Neural crest cell (in vitro differentiated cells): ENCODE measurements at places on chromosomes 16 and 17.

DNA sequence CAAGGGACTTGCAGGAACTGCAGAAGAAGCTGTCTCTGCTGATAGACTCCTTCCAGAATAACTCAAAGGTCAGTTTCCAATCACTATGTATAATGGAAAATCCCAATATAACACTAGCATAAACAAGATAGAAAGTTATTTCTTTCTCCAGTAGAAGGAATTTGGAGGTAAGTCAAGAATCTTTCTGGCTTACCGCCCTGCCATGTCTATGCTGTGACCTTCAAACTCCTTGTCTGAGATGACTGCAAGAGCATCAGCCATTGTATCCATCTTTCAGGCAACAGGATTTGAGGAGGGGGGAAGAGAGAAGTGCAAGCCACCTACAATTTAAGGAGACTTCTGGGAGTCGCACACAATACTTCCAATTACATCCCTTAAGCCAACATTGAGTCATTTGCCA, 2.7 kb downstream of the LDAF1 start:
- no peak overlapping the region for H3K4me3 ChIP-seq
- peaks cover 27% of the 10 kb centered on the region for H3K4me1 ChIP-seq

GRCh38 chr17:80251966-80252365, 8.7 kb upstream of the RNF213 start:
- no peak overlapping the region for H3K4me3 ChIP-seq
- no peaks in the 10 kb centered on the region for H3K36me3 ChIP-seq
- no peak overlapping the region for H3K27ac ChIP-seq
- H3K4me1 ChIP-seq = no peaks in the 10 kb centered on the region
- DNase-seq = no peak
- H3K27me3 ChIP-seq = no peaks in the 10 kb centered on the region

- H3K36me3 ChIP-seq = no peaks in the 10 kb centered on the region
- H3K27ac ChIP-seq = no peak overlapping the region
- no peak for DNase-seq
- H3K4me1 ChIP-seq = peaks cover 17% of the 10 kb centered on the region
Observed at GRCh38 chr16:88380619-88381018, 2.1 kb upstream of the ZNF469 start.

DNA sequence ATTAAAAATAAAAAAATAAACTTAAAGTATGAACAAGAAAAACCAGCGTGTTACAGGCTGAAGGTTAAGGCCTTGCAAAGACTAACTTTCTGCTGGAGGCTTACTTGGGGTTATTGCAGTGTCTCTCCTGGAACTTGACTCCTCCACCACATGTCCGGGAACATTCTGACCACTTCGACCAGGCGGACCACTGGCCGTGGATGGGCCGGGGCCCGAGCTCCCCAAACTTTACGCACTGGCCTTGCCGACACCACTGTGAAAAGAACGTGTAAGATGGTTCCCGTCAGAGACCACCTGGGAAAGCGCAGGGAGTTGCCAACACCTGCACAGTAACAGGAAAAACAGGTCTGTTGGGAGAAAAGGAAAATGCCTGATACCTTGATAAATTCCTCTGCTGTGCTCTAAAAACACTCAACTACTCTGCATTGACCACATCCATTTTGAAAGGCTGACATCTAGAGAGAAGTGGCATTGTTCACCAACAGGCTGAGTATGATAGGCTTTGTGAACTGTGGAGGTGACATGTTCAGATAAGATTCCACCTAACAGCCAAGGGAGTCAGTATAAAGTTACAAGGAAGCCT, 99.1 kb downstream of the ADAMTS18 start:
- no peaks in the 10 kb centered on the region for H3K36me3 ChIP-seq
- H3K4me3 ChIP-seq = no peak overlapping the region
- H3K27ac ChIP-seq = no peak overlapping the region
- H3K27me3 ChIP-seq = no peaks in the 10 kb centered on the region

- no peak overlapping the region for H3K27ac ChIP-seq
- H3K4me3 ChIP-seq = no peak overlapping the region
- H3K4me1 ChIP-seq = peaks cover 9% of the 10 kb centered on the region
Observed at GRCh38 chr16:88622866-88623265, 15.5 kb upstream of the IL17C start.

GRCh38 chr16:88569614-88569984, 604 bp upstream of the ZC3H18 start:
- peak overlapping the region; percentile 83 for H3K4me3 ChIP-seq
- no peaks in the 10 kb centered on the region for H3K27me3 ChIP-seq
- peaks cover 3% of the 10 kb centered on the region for H3K36me3 ChIP-seq
- H3K4me1 ChIP-seq = peaks cover 33% of the 10 kb centered on the region

DNA sequence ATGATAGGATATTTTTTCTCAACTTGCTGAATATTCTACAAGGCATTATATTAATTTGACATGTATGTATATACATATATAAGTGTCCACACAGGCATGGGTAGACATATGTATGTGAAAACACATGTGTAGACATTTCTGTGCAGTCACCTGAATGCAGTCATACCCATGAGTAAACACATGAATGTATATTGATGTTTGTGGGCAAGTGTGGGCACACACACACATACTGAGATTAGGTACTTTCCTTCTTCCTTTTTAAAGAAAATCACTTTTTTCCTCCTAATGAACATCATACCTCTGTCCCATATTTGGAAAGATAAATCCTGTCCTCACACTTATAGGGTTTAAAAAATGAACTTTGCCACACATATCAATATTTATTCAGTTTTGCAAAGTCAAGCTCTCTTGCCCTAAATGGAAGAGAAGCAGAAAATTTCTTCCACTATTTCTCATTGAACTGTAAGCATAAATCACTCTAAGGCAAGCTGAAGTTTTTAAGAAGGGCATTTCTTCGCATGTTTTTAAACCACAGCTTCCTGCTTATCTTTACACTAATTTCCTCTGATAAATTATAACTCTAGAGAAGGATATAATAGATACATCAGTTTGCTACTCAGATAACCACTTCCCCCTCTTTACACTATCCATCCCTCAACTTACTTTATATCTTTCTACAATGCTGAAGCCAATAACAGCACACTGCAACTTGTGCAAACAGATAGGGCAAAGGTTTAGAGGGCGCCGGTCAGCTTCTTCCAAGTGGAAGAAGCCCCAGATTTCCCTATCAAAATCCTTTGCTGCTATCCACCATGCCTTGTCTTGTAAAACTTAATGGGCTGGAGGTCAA, 49.6 kb upstream of the LRRC37A3 start:
- H3K4me1 ChIP-seq = peaks cover 18% of the 10 kb centered on the region
- no peaks in the 10 kb centered on the region for H3K27me3 ChIP-seq
- peaks cover 4% of the 10 kb centered on the region for H3K36me3 ChIP-seq

DNA sequence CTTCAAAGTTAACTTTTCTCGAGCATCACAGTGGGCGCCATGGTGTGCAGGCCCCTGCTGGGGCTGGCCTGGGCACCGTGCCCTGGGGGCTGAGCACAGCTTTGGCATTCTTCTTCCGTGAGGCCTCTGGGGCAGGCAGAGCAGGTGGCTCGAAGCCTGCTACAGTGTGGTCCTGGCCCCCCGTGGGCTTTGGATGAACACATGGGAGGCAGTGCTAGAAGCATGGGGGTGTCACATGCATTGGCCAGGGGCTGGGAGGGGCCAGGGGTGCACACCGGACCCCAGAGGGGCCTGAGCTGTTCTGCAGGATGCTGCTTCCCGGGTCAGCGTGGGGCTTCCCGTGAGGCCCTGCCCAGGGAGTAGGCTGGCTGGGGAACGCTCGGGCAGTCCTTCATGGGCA, 12.1 kb upstream of the C16orf74 start:
- no peaks in the 10 kb centered on the region for H3K4me1 ChIP-seq
- peaks cover 12% of the 10 kb centered on the region for H3K27me3 ChIP-seq
- H3K36me3 ChIP-seq = no peaks in the 10 kb centered on the region

GRCh38 chr16:84390131-84390785, 21.9 kb downstream of the ATP2C2 start:
- no peak overlapping the region for H3K4me3 ChIP-seq
- peak overlapping the region; percentile 85 for H3K27ac ChIP-seq
- H3K36me3 ChIP-seq = no peaks in the 10 kb centered on the region
- H3K27me3 ChIP-seq = no peaks in the 10 kb centered on the region
- H3K4me1 ChIP-seq = peaks cover 6% of the 10 kb centered on the region

DNA sequence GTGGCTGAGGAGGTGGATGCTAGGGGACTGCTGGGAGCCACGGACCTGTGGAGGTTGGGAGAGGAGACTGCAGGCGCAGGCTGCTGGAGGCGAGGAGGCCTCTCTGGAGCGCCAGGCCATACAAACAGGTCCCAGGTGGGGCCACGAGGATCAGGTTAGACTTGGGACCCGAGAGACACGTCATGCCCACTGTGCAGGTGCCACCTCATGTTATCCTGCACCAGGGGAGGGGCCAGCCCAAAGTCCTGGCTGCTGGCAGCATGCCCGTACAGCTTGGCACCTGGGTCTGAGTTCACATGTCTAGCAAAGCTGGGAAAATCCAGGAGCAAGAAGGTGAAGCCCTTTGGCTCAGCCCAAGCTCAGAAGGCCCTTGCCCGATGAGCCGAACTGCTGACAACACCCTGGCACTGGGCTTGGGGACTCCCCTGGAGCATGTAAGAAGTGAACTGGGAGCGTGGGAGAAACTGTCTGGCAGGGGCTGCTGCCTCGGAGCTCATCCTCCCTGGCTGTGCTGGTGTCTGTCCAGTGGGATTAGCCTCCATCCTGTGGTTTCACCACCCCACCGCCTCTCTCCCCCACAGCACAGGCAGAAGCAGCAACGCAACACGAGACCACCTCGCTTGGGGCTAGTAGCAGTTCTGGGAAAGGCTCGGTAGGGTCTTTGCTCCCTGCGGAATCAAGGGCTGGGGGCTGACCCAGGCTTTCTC, 5.3 kb downstream of the ARHGDIA start:
- peaks cover 34% of the 10 kb centered on the region for H3K4me1 ChIP-seq
- peaks cover 6% of the 10 kb centered on the region for H3K36me3 ChIP-seq
- peaks cover 20% of the 10 kb centered on the region for H3K27me3 ChIP-seq
- no peak for DNase-seq

GRCh38 chr16:15897834-15898254, 9.4 kb upstream of the CEP20 start:
- peaks cover 6% of the 10 kb centered on the region for H3K27me3 ChIP-seq
- no peaks in the 10 kb centered on the region for H3K36me3 ChIP-seq
- no peaks in the 10 kb centered on the region for H3K4me1 ChIP-seq
- no peak overlapping the region for H3K4me3 ChIP-seq
- no peak overlapping the region for H3K27ac ChIP-seq
- DNase-seq = no peak

- no peak overlapping the region for H3K27ac ChIP-seq
- H3K27me3 ChIP-seq = no peaks in the 10 kb centered on the region
- no peak for DNase-seq
- no peaks in the 10 kb centered on the region for H3K4me1 ChIP-seq
- peaks cover 6% of the 10 kb centered on the region for H3K36me3 ChIP-seq
- no peak overlapping the region for H3K4me3 ChIP-seq
Observed at GRCh38 chr17:30148376-30148775, 31.8 kb downstream of the NSRP1 start.

GRCh38 chr17:65975878-65976277, 216.1 kb downstream of the CEP112 start:
- no peak overlapping the region for H3K27ac ChIP-seq
- peaks cover 3% of the 10 kb centered on the region for H3K36me3 ChIP-seq
- no peaks in the 10 kb centered on the region for H3K27me3 ChIP-seq
- DNase-seq = no peak

DNA sequence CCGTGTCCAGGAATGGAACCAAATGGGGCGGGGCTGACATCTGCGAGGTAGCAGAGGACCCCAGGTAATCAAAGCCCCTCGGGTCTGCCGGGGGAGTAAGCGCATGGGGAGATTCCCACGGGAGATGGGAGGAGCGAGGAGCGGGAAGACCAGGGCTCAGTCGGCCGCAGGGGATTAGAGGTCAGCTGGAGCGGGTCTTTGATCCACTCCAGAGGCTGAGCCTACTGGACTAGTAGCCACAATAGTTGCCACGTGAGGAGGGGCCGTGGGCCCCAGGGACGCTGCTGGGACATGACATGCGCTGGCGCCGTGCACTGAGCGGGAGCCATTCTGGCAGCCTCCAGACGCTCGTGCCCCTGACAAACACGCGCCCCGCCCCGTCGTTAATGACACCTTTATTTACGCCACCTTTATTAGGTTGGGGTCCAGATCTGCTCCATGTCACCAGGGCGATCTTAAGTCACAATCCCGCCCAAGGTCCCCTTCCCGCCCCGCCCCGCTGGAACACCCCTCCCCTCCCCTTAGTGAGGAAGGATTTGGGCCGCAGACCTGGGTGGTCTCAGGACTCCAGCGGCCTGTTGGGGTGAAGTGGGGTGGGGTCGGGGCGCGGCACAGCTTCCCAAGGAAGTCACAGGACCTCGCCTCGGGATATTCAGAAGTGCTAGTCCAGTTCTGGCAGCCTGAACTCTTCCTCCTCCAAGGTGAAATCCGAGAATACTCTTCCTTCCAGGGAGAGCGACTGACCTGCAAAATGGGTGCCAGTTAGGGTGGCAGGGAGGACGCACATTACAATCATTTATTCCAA, 15.0 kb downstream of the PPY start:
- H3K4me1 ChIP-seq = no peaks in the 10 kb centered on the region
- DNase-seq = no peak
- no peak overlapping the region for H3K27ac ChIP-seq
- H3K27me3 ChIP-seq = peaks cover 49% of the 10 kb centered on the region
- H3K4me3 ChIP-seq = no peak overlapping the region

GRCh38 chr16:26913851-26914250, 152.9 kb upstream of the C16orf82 start:
- no peaks in the 10 kb centered on the region for H3K4me1 ChIP-seq
- no peak for DNase-seq
- H3K27ac ChIP-seq = no peak overlapping the region
- H3K36me3 ChIP-seq = no peaks in the 10 kb centered on the region
- H3K27me3 ChIP-seq = peaks cover 3% of the 10 kb centered on the region
- no peak overlapping the region for H3K4me3 ChIP-seq

DNA sequence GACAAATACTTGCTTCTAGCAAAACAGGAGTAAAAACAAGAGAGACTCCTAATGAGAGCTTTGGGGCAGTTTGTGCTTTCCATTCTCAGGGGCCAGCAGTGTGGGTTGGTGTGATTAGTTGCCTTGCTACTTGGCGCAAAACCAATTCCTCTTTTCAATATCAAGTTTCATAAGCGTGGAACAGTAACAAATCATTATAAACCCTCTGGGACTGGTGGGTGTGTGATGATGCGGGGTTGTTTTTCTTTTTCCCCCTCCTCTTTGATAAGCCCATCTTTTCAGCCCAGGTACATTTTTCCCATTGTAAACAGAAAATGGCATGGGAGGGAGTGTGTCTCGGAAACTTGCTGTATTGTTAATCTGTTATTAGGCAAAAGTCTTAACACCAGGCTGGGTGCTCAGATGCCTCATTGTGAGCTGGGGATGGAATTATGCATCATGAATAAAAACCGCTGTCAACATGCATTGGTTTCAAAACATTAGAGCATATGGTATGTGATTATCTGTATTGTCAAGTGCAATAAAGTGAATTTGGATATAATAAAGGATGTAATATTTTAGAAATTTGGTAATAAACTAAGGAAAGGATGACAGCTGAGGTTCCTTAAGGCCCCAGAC, 166.4 kb downstream of the CCDC182 start:
- H3K4me3 ChIP-seq = peak overlapping the region; percentile 77
- H3K27ac ChIP-seq = peak overlapping the region; percentile 91
- H3K36me3 ChIP-seq = peaks cover 2% of the 10 kb centered on the region
- peaks cover 70% of the 10 kb centered on the region for H3K4me1 ChIP-seq
- H3K27me3 ChIP-seq = peaks cover 2% of the 10 kb centered on the region
- DNase-seq = no peak
